ENCODE measurements at places on chromosomes 12 and 14.

- DNase-seq, result no peak
Measured at GRCh38 chr12:50174971-50175715, 8.0 kb upstream of the CERS5 start.

- DNase-seq, result no peak
Measured at GRCh38 chr12:3537719-3538465, 46.9 kb downstream of the PRMT8 start.

DNA sequence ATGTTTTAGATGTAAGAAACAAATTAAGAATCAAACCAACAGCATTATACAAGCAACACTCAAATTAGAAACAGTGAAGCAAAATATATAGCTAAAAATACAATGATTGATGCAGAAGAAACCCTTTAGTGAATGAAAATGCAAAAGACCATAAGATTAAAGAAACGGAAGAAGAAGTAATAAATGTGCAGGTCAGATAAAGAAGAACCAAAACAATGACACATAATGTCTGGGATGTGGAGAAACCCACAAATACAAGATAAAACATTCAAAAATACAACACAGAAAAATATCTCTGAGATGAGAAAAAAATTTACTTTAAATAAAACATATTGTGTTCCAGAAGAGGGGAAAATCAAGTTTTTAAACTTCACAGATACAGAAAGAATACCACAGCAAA is 73.4 kb upstream of the AVPR1A start:
- DNase-seq, result no peak

- DNase-seq, result no peak
Measured at GRCh38 chr12:110935588-110935987, 15.2 kb upstream of the MYL2 start.

GRCh38 chr12:54578778-54579177 is 9.7 kb downstream of the PPP1R1A start:
- no peak for DNase-seq

DNA sequence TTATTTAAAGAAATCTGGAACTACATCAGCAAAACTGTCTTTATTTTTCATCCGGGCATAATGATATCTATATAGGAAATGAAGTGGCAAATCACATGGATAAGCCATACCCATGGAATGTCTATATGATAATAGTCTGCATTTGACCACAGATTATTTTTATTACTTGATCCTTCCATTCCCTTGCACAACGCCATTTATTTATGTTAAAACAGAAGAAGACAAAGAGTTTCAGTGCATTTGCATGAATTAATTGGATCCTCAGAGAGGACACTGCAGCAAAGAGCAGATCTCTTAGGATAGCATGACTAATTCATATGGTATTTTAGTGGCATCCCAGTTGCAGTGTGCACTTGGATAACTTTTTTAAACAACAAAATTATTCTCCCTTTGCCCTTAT is 345.0 kb downstream of the CCDC91 start:
- DNase-seq, result no peak

DNA sequence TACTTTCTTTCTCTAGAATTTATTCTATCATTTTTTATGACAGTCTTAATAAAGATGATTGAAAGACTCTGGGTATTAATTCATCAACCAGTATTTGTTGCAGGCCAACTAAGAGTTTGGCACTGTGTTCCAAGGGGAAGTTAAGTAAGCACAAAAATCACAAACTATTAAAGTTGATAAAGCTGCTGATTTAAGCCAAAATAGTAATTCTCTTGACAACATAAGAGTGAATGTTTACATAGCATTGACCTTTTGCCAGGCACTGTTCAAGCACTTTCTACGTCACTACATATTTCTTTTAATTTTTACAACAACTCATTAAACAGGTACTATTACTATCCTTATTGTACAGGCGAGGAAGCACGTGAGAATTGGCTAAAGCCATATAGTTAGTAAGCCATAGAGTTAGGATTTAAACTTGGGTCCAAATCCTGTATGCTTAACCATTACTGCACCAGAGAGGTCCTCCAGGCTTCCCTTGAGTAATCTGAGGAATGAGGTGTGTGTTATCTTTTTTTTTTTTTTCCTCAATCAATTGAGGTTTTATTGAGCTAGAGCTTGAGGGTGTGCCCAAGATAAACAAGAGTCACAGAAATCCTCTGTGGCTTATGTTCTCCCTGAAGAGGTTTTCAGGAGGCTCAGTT is 1009.6 kb downstream of the DIO2 start:
- no peak for DNase-seq

GRCh38 chr12:88580051-88580871 is at the start of gene KITLG:
Gene KITLG (minus strand): TSS chr12:88580471. CDS start chr12:88580278, 193 bp downstream.
- peak; percentile 37 for DNase-seq

DNA sequence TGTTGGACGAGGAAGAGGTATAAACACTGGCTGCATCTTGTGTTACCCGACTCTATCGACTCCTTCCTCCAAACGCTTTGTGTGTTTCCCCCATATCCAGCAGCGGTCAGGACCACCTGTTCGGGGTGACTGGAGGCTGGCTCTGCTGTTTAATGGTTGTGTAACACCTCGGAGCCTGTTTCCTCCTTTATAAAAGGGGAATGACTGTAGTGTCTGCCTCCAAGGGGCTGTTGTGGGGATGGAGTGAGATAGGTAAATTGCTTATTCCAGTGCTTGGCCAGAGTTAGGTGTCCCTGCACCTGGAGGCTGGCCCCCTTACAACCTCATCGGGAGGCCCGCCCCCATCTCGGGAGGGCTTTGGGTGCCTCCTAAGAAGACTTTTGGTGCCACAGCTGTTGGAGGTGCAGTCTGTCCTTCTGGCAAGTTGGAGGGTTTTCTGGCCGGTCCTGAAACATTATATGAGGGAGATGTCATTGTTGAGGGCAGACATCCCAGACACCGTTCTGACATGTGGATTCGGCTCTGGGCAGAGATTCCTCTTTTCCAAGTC is 1.1 kb downstream of the MLXIP start:
- DNase-seq, result peak; percentile 29

DNA sequence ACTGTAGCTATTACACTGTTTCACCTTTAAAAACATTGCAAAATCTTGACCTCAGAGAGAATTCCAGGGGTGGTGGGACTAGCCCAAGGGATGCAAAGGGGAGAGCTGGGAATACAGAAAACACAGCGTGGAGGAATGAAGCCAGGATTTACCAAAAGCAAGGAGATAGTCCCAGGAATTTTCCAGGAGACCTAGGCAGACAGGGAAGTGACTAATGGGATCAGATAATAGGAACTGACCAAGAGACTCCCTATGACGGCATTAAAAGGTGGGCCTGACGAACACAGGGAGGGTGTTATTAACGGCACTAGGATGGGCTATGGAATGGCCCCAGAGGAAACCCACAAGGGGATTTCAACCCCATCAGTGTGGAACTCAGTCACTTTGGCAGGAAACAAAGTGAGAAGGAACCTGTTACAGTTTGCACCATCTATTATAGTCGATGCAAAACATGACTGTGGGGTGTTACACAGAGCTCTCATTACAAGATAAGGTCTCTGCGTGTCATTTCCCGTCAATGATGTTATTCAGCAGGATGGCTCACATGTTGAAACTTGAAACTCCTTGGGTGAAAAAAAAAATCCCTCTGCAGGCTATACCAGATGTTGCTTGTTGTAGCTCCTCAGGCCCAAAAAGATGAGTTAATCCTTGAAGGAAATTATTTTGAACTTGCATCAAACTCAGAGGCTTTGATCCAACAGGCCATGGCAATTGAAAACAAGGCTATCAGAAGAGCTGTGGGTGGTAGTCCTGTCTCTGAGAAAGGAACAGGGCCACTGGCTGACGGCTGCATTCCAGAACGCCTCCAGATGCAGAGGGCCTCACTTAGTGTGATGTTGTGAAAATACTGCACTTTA is 58.7 kb downstream of the DRAM1 start:
- DNase-seq, result no peak

All from activated naive CD4-positive, alpha-beta T cell treated with anti-CD3 and anti-CD28 coated beads, Interleukin-2, amount 10 ng/mL, durations not matched to agents 7 days and 5 days (primary cell).